ENCODE measurements at places on chromosomes 12 and 14.

DNA sequence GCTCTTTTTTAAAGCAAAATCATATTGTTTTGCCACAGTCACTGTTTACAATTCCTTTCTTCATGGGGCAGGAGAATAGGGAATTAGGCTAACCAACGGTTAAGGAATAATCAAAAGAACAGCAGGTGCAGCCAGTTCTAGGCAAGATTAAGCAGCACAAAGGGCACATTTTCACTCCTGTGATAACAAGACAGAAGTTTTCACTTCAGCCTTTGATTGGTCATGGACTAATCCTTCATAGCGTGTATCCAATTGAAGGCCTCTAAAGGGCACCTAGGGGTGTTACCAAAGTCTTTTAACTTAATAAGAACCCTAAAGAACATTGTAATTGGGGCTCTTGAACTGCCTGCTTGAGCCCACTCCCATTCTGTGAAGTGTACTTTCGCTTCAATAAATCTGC lies 206.9 kb upstream of the AMIGO2 start:
- no peak for DNase-seq

- DNase-seq: no peak
These were observed 1017.4 kb downstream of the DIO2 start for GRCh38 chr14:79193689-79194477.

GRCh38 chr12:91073426-91073825 lies 15.6 kb upstream of the KERA start:
- DNase-seq: no peak

DNA sequence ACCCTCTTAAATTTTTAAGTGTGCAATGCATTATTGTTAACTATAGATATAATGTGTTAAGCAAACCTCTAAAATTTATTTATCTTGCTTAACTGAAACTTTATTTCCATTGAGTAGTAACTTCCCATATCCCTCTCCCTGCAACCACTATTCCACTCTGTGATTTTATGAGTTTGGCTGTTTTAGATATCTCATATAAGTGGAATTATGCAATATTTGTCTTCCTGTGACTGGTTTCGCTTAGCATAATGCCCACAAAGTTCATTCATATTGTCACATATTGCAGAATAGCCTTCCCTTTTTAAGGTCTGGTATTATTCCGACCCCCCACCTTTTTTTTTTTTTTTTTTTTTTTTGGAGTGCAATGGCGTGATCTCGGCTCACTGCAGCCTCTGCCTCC lies 247.6 kb downstream of the EMP1 start:
- DNase-seq: no peak

DNA sequence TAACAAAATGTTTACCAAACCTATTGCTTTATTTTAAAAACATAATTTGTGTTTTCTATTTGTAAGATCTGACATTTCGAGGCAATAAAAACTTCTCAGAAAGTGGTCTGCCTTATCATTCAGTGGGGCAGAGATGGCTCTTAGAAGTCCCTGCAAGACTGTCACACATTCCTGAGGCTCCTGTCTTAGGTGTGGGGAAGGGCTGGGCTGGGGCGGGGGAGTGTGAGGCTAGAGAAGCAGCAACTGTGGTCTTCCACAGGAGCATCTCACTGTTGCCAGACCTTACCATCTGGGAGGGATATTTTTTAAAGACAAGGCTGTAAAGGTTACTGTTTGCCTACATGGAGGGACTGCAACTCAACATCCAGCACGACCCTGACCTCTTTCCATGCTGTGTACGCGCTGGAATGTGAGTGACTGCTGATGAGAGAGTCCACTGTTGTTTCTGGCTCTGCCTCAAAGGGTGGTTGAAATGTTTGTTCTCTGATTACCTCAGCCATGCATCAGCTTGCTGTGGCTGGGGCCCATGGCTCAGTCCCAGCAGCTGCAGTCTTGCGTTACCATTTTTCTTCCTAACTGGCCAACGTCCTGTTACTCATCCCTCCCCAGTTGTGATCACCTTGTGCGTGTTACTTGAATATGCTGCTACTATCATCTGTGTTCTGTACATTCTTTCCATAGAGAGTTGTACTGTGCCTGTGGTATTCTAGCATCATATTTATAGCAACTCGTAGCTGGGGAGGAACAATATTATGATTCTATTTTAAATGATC lies 12.4 kb downstream of the ERG28 start:
- peak; percentile 76 for DNase-seq

DNA sequence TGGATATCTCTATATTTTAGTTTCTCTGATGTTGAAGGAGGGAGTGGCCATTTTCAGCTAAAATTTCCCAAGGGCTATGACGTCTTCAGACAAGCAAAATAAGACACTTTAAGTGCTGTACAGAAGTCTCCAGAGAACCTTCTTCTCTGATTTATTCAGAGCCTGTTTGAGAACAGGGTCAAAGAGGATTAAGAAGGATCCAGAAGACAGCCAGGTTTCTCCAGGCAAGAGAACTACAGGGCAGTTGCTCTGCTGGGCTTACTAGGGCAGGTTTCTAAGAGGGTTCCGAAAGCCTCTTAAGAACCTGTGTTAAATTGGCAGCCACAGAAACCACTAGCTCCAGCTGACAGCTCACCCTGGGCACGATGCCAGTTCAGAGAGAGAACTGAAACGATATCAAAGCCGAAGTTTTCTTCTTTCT lies 1.2 kb downstream of the MGP start:
- peak; percentile 70 for DNase-seq

DNA sequence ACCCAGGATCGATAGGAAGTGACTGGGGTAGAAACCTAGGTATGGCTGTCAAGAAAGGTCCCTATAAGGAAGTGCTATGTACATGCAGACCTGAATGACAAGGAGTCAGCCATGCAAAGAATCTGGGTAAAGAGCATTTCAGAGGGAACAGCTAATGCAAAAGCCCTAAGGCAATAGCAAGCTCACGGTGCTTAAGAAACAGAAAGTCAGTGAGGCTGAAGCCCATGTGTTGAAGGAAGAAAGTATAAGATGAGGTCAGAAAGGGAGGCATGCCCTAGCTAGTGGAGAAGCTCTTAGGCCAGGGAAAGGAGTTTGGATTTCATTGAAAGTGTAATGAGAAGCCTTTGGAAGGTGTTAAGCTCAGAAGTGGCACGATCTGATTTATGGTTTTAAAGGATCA lies 6.0 kb upstream of the ADCY6 start:
- no peak for DNase-seq

GRCh38 chr12:69873429-69873828 lies 48.4 kb downstream of the MYRFL start:
- peak; percentile 15 for DNase-seq

GRCh38 chr14:97912217-97912616 lies 1115.0 kb downstream of the VRK1 start:
- DNase-seq: no peak

DNA sequence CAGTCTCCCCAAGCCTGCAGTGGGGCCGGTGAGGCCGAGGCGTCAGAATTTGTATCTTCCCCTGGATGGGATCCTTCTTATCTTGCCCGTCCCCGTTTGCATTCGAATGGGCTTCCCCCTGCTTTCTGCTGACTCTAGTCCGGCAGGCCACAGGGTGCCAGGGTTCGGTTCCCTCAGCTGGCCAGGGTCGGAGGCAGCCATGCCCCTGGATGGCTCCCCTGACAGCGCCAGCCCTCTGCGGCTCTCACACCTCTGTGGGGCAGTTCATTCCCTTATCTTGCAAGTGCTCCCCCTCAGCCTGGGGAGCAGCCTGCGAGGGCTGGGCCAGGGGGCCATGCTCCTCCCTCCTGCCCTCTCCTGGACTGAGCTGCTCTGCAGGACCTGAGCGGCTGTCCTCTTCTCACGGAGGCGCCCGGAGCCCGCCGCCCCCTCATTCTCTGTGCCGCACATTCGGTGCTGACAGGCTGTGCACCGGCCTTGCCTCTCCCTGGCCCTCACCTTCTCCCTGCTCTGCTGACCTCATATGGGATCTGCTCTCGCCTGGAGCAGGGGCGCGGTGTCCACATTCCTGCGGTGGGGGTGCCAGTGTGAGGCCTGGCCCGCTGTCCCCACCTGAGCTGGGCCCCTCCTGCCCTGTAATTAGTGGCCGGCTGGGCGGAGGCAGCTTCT lies 32.8 kb downstream of the KIF26A start:
- DNase-seq: no peak

DNA sequence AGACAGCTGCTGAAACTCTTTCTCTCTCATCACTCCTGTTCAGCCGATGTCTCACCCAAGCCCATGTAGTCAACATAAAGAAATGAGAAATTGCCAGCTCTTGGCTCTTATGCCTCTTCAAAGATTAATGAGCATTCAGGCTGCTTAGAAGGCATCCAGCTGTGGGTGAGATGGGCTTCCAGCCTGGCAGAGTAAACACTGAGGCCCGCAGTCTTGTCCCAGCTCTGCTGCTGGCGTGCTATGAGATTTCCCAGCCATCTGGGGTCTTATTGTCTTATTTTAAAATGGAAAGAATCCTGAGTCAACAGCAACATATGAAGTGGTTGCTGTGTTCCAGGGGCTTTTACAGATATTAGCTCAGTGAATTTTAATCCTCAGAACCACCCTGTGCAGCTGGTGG lies 12.6 kb downstream of the RXYLT1 start:
- no peak for DNase-seq

- DNase-seq: no peak
These were observed 45.3 kb upstream of the PTHLH start for GRCh38 chr12:28017873-28018255.

DNA sequence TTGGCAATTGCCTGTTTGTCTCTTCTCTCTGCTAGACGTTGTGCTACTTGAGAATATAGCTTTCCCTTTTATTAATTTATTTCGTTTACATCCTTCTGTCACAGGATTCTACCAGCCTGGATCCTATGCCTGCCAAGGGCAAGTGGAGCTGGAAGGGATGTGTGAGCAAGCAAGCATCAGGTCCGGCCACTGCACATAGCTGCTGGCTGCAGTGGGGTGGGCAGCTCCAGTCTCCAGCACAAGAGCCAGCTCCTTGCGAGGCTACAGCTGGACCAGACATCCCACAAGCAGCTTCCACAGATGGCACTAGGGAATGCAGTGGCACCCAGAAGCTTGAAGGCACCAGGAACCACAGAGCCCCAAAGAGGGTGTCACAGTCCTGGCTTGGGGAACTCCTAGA lies 225.0 kb downstream of the KCNC2 start:
- no peak for DNase-seq

- DNase-seq: no peak
These were observed 612.0 kb downstream of the VRK1 start for GRCh38 chr14:97408937-97409815.

DNA sequence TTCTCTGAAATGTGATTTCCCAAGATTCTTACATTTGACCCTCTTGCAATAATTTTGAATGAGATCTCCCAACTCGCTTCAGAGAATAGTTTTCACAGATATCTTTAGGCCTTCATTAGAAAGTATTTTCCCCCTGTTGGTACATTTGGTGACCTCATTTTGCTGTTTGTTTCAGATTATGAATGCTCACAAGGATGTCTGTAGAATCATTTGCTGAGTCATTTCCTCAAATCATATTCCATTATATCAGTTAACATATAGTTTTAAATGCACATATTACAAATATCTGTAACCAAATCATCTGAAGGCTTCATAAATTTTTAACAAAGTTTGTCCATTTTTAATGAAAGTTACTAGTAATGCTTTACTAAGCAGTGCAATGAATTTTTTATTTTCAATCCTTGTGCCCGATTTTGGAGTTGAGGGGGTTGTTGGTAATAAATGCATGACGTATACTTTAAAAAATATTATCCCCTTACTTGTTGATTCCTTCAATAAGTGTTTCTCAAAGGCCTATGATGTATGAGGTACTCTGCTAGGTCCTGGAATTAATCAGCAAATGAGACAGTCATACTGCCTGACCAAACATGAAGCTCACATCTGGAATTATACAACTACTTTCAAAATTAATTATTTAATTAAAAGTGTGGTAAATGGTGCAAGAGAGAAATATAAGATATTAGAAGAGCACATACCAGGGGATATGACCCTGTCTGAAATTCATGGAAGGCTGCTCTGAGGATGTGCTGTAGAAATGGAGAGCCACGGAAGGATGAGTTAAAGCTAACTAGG lies 126.9 kb upstream of the RAP1B start:
- DNase-seq: peak; percentile 88

GRCh38 chr14:92199763-92200162 lies 78.0 kb downstream of the CPSF2 start:
- no peak for DNase-seq

DNA sequence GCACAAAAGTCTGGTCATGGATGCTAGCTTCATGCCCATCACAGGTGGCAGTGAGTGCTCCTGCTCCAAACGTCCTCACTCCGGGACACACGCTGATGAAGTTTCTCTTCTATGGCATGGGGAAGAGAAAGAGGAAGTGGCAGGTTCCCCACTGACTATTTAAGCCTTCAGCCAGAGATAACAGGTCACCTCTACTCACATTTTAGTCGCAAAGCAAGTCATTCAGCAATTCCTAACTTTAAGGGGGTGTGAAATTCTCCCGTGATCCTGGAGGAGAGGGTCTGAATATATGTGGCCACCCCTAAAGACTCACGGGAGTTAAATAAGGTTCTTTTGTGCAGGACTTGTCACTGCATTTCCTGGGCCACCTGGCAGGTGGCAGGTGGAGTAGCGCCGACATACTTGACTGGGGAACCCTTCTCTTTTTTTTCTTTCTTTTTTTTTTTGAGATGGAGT lies 18.8 kb upstream of the RCOR1 start:
- no peak for DNase-seq

- DNase-seq: peak; percentile 62
These were observed 117.1 kb downstream of the SLC25A47 start for GRCh38 chr14:100440207-100440631.

DNA sequence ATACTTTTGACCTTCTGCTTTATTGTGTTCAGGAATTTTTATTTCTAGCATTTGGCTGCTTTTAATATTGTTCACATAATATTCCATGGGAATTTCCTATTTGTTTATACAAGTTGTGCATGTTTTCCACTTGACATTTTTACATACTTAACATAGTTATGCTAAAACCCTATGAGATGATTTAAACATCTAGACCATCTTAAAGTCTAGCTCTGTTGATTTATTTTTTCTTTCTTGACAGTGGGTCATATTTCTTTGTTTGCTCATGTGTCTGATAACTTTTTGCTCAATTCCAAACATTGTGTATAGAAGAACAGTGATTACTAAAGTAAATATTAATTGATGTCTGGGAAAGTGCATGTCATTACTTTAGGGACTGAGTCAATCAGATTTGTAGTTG lies 202.1 kb upstream of the PDZRN4 start:
- DNase-seq: peak; percentile 54

GRCh38 chr12:10067942-10068341 lies 30.8 kb downstream of the CLEC1A start:
- no peak for DNase-seq

GRCh38 chr12:73372856-73373255 lies 1100.7 kb downstream of the TRHDE start:
- no peak for DNase-seq

DNA sequence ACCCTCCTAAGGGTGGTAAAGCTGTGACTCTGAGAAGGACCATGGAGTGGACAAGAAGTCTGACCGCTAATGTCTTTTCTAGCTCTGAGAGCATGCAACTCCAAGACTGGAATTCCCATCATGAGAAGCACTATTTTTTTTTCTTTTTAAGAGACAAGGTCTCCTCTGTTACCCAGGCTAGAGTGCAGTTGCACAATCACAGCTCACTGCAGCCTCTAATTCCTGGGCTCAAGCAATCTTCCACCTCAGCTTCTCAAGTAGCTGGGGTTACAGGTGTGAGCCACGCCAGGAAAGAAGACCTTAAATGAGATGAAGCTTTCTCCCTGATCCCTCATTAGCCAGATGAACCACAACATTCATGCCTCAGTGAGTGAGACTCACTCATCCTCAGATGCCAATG lies 19.2 kb downstream of the VDR start:
- no peak for DNase-seq
